ENCODE measurements at places on chromosomes 6 and 20.

DNA sequence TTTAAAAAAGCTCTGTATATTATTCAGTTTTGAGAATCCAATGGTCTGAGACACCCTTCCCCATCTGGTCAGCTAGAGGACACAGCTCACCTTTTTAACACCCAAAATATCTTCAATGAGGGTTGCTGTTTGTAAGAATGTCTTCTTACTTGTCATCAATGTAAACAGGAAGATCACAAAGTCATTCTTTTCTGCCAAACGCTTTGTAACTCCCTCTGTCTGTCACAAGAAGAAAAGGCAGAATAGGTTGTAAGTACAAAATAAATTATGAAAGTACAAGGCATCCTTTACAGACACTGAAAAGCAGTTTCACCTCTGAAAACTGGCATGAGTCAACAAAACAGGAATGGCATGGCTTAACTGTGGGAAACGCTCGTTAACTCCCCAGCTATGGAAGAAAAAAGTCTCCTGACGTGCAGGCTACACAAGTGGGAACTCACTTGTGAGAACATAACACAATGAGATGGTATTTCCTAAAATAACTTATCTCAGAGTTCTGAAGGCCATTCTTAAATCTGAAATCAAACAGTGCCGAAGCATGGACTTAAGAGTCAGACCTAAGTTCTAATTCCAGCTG lies 42.7 kb downstream of the TRPC4AP start:
- no peak for DNase-seq

GRCh38 chr6:151649835-151650234 lies 156.0 kb downstream of the CCDC170 start:
- no peak for DNase-seq

DNA sequence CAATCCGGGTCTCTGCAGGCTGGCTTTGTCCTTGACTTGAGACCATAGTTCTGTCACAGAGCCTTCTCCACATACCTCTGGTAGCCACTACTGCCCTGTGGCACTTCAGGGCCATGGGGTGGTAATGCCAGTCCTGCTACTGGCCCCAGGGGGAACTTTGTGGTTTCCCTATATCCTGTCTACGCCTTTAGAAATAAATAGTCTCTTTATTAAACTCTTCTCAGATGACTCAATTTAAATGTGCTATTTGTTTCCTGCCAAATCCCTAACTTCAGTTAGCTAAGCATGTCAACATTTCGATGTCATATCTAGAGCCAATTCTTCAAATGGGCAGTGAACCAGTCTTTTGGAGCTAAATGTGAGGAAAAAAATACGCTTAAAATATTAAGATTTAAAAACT lies 60.1 kb downstream of the SEL1L2 start:
- DNase-seq: no peak

GRCh38 chr6:68679399-68679798 lies 44.3 kb downstream of the ADGRB3 start:
- peak; percentile 9 for DNase-seq

GRCh38 chr6:166382500-166382932 lies 224 bp downstream of the MPC1 start:
- no peak for DNase-seq

DNA sequence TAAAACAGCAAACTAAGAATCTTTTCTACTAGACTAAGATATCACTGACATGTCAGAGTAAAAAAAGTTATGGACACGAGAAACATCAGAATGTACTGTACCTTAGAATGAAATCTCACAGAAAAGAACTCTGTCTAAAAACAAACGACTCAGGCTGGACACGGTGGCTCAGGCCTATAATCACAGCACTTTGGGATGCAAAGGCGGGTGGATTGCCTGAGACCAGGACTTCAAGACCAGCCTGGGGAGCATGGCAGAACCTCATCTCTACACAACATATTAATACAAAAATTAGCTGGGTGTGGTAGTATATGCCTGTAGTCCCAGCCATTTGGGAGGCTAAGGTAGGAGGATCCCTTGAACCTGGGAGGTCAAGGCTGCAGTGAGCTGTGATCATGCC lies 122.6 kb downstream of the PRND start:
- DNase-seq: no peak

- DNase-seq: no peak
Observed at GRCh38 chr6:3650959-3651697, 100.4 kb downstream of the PXDC1 start.

GRCh38 chr20:63911176-63911575 lies 16.2 kb downstream of the DNAJC5 start:
- DNase-seq: no peak

- DNase-seq: no peak
Observed at GRCh38 chr20:48380661-48381060, 447.1 kb downstream of the PREX1 start.

GRCh38 chr6:138485586-138486248 lies 13.6 kb downstream of the NHSL1 start:
- peak; percentile 52 for DNase-seq

GRCh38 chr6:129661536-129662405 lies 48.2 kb downstream of the ARHGAP18 start:
- no peak for DNase-seq

DNA sequence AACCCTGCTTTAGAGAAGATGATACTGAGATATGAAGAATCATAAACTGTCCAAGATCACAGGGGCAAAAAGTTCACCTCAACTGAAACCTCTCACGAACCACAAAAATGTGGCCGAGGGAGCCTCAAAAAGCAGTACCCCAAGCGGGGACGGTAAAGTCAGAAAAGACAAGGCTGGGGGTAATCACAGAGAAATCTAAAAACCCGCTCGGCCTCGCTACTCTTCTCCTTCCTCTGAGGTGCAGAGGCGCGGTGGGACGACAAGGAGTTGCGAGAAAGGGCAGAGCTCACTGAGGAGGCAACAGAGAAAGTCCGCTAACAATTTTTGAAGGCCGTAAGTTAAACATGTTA lies 356 bp upstream of the IRAK1BP1 start:
- DNase-seq: no peak

DNA sequence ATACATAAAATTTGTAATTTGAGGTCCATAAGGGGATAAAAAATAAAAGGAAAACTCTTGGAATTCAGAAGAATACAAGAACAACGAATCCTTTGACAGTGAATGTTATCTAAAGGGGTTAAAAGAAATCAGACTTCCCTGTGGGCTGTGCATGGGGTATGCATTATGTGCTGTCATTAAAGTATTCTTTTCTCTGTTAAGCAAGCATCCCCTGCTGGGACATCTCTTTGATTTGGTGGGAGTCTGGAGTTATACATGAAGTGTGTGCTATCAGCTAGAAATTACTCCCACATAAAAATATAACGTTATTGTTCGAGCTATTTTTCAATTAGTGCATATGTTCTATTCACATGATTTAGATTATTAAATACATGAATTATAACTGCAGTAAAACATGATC lies 195.2 kb downstream of the CENPW start:
- no peak for DNase-seq

- no peak for DNase-seq
Observed at GRCh38 chr6:156850353-156850752, 73.2 kb downstream of the ARID1B start.

GRCh38 chr6:145544041-145544440 lies 191.3 kb downstream of the EPM2A start:
- DNase-seq: peak; percentile 9

DNA sequence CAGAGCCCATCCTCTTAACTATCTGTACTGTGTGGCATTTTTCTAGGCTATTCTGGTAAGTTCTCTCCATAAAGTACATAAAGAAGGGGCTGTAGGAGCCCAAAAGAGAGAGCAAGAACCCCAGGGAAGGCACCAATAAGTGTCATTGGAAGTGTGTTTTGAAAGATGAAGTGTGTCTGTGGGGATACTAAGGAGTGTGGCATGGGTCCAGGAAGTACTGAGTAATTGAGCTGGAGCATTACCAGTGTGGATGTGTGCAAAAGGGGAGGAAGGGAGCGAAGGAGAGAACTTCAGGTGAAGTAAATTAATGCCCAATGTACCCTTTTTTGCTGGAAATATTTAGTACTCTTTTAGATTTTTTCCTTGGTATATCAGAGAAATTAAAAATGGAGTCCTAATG lies 63.9 kb downstream of the KCNS1 start:
- DNase-seq: peak; percentile 44

GRCh38 chr6:110322151-110322873 lies 35.8 kb downstream of the METTL24 start:
- no peak for DNase-seq

GRCh38 chr20:48846516-48847492 lies 19.0 kb upstream of the PREX1 start:
- DNase-seq: no peak

- DNase-seq: no peak
Observed at GRCh38 chr20:57586370-57586793, 25.5 kb downstream of the PCK1 start.

- DNase-seq: no peak
Observed at GRCh38 chr6:11493974-11494373, 43.6 kb upstream of the TMEM170B start.

DNA sequence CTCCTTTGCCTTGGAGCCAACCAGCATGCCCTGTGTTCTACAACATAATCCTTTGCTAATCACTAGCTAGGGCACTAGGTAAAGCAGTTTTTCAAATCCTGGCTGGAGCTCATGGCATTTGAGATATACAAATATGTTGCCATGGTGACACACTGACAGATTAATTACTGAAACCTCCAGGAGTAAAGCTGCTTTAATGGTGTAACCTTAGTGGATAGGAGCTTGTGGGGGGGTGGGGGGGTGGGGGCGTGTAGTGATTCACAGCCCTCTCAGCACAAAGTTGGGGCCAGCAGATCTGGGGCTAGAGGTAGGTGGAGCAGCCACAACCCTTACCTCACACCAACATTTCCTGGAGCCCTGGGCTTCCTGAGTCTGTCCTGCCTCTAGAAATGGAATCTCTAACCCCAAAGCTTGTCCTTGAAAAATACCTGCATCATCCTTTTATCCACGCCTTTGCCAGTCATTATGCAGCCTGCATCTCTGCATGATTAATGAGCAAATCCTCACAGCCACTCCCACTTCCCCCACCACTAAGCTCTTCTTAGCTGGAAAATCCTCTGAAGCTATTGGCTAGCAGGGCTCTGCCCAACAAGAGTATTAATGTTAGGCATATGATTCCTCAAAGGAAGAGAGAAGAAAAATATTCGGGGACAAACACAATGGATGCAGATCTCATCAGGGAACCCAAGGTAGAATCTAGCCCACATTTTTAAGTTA lies 84.5 kb upstream of the PRND start:
- no peak for DNase-seq

DNA sequence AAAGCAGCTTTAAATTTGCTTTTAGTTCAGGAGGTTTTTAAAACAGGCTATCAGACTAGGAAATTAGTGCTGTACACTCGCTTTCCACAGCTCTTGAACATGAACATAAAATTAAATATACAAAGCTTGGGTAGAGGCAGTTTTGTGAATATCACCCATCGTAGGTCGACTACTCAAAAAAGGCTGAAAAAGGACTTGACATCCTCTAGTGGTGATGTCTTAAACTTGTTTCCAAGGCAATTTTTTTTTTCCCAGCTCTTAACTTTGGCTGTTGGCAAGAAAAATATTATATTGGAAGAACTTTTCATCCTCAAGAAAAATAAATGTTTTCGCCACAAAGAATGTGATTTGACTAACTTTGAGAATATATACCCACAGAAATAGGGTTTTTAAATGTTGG lies 2.9 kb downstream of the MAP7 start:
- DNase-seq: no peak

DNA sequence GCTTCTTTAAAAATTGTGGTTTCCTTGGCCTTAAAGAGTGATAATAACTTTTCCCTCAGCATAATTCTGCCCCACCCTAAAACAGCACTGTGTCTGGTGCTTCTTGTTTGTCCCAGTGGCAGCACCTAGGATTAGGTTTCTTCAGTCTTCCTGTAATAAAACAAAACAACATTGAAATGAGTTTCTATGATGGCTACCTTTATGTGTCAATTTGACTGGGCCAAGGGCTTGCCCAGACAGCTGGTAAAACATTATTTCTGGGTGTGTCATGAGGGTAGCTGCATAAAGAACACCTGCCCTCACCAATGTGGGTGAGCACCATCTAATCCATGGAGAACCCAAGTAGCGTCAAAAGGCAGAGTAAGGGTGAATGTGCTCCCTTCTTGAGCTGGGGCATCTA lies 117.8 kb downstream of the QRSL1 start:
- DNase-seq: no peak

GRCh38 chr6:85506441-85507093 lies 56.7 kb downstream of the NT5E start:
- DNase-seq: no peak

- DNase-seq: no peak
Observed at GRCh38 chr6:106315765-106316374, 9.7 kb downstream of the ATG5 start.

GRCh38 chr6:38984723-38985122 lies 63.9 kb upstream of the GLP1R start:
- DNase-seq: no peak

- no peak for DNase-seq
Observed at GRCh38 chr6:109717971-109718370, 26.9 kb downstream of the FIG4 start.

DNA sequence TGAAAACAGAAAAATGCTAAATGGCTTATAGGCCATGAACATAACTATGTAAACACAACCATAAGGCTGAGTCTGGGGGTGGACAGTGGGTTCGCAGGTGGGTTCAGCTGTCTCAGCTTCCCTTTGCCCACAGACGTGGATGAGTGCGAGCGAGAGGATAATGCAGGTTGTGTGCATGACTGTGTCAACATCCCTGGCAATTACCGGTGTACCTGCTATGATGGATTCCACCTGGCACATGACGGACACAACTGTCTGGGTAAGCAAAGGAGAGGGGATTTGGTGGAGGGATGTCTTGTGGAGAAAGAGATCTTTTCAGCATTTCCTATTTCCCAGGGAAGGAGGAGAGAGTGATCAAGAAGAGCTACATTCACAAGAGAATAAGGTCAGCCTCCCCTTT lies 14.7 kb downstream of the SCUBE3 start:
- DNase-seq: no peak

DNA sequence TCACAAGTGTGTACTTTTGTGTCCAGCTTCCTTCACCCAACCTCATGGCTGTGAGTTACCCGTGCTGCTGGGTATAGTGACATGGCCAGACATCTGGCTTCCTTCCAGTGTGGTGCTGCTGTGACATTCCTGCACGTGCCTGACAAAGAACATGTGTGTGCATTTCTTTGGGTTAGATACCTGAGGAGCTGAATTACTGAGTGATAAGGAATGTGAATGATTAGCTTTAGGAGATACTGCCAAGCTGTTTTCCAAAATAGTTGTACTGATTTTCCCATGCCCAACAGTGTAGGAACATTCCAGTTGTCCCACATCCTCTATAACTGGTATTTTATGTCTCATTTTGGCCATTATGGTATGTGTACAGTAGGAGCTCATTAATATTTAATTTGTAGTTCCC lies 132.5 kb downstream of the PREX1 start:
- no peak for DNase-seq

- DNase-seq: no peak
Observed at GRCh38 chr20:24835195-24835594, 113.9 kb upstream of the CST7 start.

DNA sequence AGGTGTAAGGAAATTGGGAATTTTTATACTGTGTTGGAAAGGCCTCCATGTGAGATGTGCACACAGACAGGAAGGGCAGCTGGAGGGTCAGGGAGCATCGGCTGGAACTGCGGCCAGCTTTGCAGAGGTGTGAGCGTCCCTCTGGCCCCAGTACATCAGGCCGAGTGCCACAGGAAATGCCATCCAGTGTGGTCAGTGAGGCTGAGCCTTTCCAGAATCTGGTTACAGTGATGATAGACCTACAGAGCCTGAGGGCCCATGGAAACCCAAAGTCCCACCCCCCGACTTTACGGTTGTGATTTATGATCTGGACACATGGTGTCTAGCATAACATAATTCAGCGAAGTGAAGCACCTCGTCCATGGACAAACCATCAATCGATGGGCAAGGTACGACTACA lies 137.3 kb upstream of the PDE10A start:
- no peak for DNase-seq
